AG10803 (cell line): ENCODE measurements at places on chromosomes 2 and 18.

GRCh38 chr2:118265873-118266455 lies 177.7 kb downstream of the INSIG2 start:
- peak; percentile 57 for DNase-seq

DNA sequence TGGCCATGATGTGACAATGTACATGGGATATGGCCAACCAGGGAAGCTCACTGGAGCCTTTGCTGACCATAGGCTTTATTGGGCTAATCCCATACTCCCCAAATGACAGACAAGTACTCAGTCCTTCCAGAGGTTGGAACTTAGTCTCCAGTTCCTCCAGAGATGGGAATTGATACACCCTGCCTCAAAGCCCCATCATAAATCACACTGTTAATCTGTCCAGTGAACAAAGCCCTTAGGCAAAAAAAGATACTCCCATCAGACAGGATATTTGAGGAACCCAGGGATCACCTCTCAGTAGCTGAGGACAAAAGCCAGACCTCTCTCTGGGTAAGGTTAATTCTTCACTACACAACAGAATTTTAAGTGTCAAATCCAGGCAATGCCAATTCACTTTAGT lies 247.5 kb upstream of the CDH20 start:
- no peak for DNase-seq

- DNase-seq, result no peak
These were observed 31.3 kb upstream of the PXDN start for GRCh38 chr2:1775511-1776035.

- DNase-seq, result no peak
These were observed 218.9 kb downstream of the PARD3B start for GRCh38 chr2:204763974-204764703.

DNA sequence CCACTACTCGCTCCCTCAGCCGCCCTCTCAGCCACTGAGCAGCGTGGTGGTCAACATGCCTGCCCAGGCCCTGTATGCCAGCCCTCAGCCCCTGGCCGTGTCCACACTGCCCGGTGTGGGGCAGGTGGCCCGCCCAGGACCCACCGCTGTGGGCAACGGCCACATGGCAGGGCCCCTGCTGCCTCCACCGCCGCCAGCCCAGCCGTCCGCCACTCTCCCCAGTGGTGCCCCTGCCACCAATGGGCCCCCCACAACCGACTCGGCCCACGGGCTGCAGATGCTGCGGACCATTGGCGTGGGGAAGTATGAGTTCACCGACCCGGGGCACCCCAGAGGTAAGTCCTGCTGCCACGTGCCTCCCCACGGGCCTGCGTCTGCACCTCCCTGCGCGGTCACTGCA lies 257.5 kb downstream of the KLHL29 start:
- no peak for DNase-seq

DNA sequence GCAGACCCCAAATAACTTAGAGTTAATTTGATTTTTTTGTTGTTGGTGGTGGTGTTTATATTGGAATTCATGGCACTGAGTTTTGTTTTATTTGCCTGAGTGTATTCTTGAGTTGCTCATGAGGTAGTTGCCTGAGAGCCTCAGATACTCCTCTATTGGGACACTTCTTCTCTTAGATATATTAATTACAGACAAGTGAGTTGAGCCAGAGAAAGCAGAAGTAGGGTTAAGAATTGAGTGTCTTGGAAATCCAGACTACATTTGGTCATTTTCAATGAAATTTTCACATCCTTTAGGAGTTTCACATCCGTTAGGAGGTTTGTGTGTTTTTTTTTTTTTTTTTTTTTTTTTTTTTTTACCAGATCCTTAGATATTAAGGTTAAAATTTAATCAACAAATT lies 29.0 kb downstream of the FMNL2 start:
- no peak for DNase-seq

DNA sequence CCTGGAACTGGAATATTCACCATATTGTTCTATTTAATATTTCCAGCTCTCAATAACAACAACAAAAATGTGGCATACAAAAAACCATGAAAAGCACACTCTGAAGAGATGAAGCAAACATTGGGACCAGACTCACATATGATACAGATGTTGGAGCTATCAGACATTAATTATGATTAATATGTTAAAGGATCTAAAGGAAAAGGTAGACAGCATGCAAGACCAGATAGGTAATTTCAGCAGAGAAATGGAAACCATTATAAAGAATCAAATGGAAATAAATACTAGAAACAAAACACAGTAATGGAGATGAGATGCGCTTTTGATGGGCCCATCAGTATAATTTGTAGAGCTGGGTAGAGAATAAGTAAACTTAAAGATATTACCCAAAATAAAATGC lies 50.9 kb upstream of the MGAT4A start:
- no peak for DNase-seq

DNA sequence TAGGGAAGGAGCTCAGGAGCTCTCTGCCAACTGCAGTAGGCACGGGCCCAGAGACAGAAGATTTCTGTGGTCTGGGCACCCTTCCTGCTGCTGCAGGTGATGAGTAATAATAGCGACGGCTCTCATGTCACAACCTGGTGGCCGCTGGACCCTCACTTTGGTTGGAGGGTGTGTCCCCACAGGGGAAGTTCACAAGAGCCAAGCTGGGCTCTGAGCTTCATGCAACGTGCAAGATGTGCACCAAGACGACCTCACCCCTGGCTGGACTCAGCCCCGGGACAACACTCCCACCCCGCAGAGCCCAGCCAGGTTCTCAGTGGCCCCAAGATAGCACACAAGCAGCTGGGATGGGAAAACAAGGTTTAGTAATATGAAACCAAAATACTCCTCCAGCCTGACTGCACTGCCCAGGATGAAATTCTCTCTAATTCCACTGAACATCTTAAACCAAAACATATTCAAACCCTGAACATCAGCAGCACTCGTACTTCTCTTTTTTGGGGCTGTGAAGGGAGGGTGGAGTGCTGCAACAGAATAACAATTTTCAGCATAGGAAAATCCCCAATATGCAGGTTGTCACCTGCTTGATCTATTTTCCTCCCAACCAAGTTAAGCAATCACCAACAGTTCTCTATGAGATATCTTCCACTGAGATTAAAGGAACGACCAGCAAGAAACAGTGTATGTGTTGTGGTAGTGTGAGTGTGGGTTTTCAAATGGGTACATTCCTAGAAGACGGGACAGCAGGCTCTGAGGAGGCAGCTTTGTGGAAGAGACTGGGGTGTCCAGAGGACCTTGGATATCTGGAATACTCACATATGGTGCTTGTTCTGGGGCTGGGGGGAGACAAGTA lies 26.5 kb downstream of the BCL2 start:
- no peak for DNase-seq

DNA sequence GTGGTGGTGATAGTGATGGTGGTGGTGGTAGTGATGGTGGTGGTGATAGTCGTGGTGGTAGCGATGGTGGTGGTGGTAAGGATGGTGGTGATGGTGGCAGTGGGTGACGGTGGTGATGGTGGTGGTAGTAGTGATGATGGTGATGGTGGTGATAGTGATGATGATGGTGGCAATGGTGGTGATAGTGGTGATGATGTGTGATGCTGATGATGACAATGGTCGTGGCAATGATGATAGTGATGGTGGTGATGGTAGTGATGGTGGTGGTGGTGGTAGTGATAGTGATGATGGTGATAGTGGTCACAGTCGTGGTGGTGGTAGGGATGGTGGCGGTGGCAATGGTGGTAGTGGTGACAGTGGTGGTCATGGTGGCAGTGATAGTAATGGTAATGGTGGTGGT lies 243.9 kb upstream of the RAB6C start:
- DNase-seq, result no peak

- peak; percentile 49 for DNase-seq
These were observed 38.9 kb upstream of the SERPINE2 start for GRCh38 chr2:224077773-224078507.

GRCh38 chr2:152280780-152281179 lies 54.2 kb upstream of the FMNL2 start:
- DNase-seq, result no peak
